ENCODE measurements at places on chromosomes 2 and 18. TPM values are rescaled to one million over a fixed set of nuclear protein-coding genes. Genes with fewer than 3 reads are reported as not detected.

GALM gene
- total RNA-seq: not detected

GRCh38 chr18:33745871-33746545 is 168.0 kb downstream of the ASXL3 start:
- DNase-seq: no peak

SERPINB10 gene
- not detected for total RNA-seq

DNA sequence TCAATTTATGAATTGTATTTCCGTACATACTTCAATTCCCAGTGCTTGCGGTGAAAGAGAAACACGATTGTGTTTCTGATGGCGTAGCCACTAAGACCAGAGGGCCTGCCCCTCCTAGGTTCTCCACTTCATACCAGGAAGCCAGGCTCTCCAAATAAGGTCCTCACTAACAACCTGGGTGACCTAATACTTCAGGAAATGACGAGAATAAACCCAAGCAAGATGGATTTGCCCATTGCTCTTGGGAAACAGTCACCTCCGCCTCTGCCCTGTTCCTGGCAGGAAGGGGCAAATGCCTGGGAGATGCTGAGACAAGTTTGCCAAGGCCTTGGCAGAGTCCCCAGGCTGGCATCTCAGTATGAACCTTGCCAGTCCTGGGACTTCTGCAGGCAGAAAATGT is 41.8 kb downstream of the TTC32 start:
- peak; percentile 13 for DNase-seq

GRCh38 chr2:207363761-207364290 is 165.9 kb upstream of the CREB1 start:
- no peak for DNase-seq

DNA sequence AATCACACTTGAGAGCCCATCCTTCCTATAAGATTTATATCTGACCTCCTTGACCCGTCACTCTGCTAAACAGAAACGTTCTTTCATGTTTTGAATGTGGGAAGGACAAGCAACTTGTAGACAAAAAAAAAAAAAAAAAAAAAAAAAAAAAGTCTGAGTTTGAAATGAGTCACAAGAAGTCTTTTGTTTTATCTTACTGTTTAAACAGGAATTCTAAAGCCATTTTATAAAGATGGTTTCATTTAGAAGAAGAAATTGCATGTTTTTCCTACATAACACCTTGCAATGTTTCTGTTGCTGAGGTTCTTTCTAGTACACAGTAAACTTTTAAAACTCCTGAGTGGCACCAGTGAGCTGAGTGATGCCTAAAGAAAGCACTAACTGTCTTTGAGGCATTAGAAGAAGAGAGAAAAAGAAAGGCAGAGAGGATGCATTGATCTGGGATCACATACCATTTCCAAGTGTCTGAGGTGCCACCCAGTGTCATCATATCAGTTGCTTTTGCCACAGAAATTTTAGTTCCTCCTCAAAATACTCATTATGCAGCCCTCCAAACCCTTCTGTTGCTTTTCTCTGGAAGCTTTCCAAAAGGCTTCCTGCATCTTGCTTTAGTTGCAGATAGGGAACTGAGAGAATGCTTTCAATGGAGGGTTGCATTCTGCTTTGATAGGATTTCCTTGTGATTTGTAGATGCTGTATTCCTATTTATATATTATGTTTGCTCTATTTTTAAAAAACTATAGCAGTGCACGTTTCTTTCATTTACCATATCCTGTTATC is 69.1 kb downstream of the ACVR2A start:
- peak; percentile 51 for DNase-seq

CNGA3 gene
- total RNA-seq: not detected

DNA sequence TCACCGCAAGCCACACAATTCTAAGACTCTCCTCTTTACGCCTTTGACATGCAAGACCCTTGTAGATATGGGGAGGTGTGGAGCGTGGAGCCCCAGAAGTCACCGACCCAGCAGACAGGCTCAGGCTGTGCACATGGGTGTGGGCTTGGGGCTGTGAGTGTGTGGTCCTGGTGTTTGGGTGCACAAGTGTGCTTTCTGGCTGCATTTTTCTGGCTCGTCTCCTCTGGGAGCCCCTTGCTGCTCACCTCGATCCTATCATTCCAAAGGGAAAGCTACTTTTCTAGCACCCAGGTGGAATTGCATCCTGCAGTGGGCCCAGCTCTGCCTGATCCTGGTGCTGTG is 143.0 kb downstream of the ACOXL start:
- DNase-seq: no peak

- no peak for DNase-seq
Measured at GRCh38 chr18:76251691-76252090, 243.4 kb downstream of the ZNF516 start.

CYRIA gene
- 11.1 TPM for total RNA-seq

DNA sequence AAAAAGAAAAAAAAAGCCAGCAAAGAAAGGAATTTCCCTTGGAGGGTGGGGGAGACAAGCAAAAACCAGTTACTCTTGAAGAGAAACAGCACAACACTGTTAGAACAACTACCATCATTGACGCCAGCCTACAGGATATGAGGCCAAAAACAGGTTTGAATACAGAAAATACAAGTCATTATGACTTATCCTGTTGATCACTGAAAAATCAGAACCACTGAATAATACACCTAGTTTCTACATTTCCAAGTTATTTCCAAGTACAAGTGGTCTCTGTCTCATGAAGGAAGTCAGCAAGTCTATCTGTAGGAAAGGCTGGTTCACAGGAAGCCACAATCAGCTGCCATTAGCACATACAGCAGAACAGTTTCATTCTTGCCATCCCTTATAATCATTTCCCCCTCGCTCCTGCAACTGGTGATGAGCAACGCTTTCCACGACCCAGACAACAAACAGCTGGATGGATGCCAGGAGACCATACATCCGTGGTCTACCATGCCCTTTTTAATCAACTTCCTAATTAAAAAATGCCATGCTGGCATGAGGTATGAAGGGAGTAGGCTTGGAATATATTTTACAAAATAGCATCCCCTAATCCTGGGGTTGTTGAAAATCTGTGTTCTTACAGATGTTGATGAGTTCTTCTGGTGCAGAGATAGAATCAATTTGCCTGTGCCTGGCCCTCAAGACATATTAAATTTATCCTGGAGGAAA is 10.4 kb downstream of the MYT1L start:
- no peak for DNase-seq

DNA sequence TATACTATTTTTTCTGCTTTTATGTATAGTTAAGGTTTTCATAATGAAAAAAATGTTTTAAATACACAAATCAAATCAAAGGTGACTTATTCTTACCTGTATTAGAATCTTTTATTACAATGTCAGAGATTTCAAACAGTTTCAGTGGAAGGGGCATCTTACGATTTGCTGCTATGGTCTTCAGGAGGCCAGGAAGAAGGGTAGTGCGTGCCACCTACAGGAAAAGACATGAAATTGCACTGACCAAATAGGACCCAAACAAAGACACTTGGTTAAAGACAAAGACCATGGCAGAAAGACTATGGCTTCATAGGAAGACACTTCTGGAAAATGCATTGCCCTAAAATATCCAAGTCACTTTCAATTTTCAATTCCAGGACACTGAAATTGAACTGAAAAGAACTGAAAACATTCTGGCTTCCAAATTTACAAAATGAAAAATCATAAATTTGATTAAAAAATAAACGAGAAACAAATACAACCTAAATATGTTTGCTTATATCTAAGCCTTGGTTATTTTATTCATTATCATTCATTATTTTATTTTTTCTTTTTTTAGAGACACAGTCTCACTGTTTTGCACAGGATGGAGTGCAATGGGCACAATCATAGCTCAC is 42.1 kb downstream of the FARSB start:
- peak; percentile 51 for DNase-seq

DNA sequence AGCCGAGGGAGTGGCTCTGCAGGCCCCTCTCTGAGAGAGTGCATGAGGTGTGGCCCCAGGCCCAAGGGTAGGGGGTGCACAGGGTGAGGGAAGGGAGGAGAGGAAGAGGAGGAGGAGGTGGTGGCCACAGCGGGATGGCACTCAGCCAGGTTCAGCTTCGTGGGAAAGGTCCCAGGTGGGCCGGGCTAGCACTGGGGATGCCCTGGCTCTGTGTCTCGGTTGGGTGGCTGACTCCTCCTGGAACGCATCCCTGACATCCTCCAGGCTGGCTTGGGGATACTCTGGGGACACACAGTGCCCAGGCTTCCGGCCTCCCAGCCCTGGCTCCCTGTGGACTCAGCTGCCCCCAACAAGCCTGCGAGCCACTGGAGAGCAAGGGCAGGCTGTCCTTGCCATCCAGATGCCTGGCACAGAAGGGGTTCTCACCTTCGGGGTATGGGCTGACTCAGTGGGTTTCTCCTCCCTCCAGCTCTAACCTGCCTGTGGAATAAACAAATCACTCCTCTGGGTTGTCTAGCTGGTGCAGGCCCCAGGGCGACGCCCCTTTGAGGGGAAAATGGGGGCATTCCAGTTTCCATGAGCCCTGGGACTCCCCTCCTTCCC is 582 bp upstream of the ZAP70 start:
- no peak for DNase-seq

GRCh38 chr2:71801969-71802368 is 345.7 kb downstream of the CYP26B1 start:
- DNase-seq: peak; percentile 42

- DNase-seq: no peak
Measured at GRCh38 chr2:212213191-212213590, 325.4 kb downstream of the ERBB4 start.

RAPGEF4 gene
- 0.07 TPM for total RNA-seq

FAM110C gene
- total RNA-seq: not detected

FAM124B gene
- not detected for total RNA-seq

DNA sequence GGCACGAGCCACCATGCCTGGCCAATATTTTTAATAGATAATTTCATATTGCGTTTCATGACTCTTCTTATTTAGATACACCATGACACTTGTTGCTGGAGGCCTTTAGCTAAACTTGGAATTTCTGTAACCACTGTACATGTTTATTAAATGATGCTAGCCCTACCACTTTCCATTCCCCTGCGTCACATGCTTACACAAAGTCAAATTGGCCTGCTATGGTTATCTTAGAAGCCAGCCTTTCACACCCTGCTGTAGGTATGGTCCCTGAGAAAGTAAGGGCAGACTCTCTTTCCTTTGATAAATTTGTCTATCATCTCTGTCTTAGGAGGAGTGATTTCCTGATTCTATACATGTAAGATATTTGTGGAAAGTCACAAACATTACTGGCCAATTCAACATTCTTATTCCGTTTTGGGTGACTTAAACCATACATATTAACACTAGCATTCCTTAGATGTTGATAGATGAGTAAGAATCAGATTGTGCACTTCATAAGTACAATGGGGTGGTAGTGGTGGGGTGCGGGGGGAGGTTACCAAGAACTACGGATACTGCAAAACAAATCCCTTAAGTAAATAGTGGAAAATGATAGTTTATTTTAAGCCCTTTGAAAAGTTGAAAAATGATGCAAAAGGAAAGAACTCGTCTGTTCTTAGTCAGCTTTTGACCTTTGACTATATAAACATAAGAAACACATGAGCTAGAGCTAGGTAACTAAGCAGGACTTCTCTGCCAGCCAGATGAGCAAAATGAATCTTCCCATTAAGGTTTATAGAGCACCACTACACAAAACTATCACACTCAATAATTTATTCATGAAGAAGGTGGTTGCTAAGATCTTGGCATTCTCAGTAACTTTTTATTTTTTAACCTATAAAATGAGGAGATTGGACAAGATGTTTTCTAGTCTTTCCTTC is 7.9 kb upstream of the NDUFV2 start:
- peak; percentile 62 for DNase-seq

DNA sequence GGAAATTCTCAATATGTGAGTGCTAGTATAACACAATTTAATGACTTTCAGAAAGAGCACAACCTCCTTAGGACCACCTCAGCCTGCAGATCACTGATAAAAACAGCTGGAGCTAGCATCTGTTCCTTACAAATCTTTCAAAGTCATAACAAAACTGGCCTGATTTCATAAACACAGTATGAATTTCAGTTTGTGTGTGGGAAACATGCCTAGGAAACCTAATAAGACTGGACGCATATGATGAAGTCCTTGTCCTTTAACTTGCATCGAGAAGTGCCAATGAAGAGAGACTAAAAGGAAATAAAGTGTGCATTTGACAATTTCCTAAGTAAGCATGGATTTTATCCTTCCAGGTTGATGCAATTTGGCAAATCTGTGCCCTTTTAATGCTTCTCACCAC is 74.1 kb upstream of the KLHL14 start:
- DNase-seq: no peak

MDH1B gene
- 0.29 TPM for total RNA-seq

DNA sequence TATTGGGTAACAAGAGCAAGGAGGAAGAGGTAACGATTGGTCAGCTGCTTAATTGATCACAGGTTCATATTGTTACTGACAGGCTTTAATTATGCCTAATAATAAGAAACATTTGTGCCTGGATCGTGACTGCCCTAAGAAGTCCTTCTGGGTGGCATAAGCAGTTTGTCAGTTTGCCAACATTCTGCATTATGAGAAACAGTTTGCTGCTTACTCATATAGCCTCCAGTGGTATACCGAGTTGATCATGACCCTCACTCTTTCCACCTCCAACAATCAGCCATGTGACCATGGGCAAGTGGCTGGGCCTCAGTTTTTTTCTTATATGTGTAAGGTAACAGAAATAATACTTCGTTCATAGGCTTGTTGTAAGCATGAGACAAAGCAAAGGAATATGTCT is 96.6 kb upstream of the CABLES1 start:
- DNase-seq: peak; percentile 46

DNA sequence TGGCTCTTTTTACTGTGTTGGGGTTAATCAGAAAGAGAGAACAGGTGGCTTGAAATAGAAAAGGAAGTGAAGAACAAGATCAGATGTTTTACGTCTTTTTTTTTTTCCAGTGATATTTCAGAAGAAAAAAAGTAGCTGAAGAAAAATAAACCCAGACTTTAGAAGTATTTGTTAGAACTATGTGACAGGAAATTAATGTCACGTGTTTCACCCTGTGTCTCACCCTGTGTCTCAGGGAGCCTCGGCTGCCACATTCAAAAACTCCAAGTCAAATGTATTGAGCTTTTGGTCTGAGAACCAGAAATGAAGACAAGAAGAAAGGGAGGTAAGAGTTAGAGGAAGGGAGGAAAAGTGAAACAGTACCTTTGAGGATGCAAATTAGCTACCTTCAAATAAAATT is 38.0 kb downstream of the AKAIN1 start:
- DNase-seq: no peak

CACNB4 gene
- total RNA-seq: 0.29 TPM

INPP5D gene
- 1.0 TPM for total RNA-seq

DNA sequence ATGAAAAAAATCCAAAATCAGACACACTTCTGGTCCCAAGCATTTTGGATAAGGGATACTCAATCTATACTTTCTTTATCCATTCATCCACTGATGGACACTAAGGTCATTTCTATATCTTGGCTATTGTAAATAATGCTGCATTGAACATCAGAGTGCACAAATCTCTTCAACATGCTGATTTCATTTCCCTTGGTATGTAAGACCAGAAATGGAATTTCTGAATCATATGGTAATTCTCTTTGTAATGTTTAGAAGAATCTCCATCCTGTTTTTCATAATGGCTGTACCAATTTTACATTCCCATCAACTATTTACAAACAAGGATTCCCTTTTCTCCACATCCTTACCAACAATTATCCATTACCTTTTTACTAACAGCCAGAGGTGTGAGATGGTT is 33.7 kb upstream of the MCM6 start:
- DNase-seq: no peak
